ENCODE measurements at places on chromosomes 12 and 14.

GRCh38 chr12:128298091-128298748, 31.2 kb downstream of the TMEM132C start:
- DNase-seq, result no peak

DNA sequence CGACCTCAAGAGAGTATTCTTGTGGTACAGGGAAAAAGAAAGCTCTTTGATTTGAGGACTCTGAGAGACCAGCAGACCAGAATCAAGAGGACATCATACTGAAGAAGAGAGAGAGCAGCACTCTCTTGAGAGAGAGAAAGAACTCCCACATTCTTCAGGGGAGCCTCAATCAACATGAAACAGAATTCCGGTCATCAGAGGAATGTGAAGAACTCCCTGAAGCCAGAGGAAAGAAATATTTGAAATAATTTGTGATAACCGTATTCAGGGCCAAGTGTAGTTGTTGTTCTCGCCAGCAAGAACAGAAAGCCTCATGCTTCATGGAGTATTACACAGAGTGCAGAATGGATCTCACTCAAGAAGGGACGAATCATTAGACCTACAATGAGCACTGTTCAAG, 363.8 kb upstream of the TMEM132C start:
- no peak for DNase-seq

DNA sequence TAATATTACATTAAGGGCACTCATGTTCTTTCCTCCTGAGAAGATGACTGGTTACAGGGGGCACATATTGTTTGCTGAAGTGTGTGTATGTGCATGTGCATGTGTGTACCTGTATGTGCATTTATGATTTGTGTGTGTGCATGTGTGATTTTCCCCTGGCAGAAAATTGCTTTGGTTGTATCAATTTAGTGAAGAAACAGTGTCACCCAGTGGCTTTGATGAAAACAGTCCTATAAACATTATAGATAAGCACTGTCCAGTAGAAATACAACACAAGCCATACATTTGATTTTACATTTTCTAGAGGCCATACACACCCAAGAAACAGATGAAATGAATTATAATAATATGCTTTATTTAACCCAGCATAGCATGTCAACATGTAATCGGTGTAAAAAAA, 8.6 kb downstream of the PDE3A start:
- DNase-seq, result no peak

DNA sequence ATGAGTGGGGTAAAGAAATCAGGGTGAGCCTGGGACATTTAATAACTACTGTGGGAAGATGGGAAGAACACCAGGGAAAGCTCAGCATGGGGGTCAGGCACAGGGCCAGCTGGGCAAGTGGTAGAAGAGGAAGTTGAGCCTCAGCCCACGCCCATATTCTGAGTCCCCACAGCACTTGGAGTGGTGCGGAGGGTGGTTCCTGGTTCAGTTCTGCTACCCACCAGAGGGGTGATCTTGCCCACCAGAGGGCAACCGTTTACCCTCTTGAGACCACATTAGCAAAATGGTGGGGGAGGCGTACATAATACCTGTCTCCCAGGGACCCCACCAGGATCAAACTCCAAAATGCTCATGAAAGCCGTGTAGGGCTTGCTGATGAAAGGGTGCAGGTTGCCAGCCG, 16.8 kb upstream of the ANKRD33 start:
- no peak for DNase-seq

DNA sequence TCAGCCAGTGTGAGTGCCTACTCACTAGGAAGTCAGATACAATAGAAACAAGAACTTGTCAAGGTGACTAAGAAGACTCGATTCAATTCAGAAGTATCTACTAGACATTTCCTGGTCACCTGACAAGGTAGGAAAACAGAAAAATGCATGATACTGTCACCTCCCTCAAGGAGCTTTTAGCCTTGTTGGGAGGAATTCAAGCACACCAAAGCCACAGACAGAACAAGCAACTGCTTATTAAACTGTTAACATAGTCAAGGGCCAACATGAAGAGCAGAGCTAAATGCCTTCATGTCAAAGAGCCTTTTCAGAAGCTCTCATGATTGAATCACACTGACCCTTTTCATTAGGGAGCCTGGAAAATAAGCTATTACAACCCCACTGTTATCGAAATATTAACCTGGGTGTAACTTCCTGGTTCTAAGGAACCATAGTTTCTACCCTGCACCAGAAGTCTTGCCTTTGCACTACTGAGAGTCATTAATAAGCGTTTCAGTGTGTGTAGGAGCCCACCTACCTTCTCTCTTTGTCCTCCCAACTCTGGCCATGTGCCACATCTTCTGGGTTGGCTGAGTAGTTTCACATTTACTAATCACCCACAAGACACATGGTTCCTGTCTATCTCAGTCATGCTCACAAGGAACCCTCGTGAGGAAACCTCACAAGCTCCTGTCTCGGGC, 31.0 kb upstream of the LGALS3 start:
- peak; percentile 49 for DNase-seq

All from CD4-positive, alpha-beta T cell treated with Interleukin-17A for 4 hours (primary cell).